Activated T-cell treated with anti-CD3 and anti-CD28 coated beads, Interleukin-2, amount 50 U/mL, for 48 hours (primary cell): ENCODE measurements at places on chromosomes 5 and 9.

DNA sequence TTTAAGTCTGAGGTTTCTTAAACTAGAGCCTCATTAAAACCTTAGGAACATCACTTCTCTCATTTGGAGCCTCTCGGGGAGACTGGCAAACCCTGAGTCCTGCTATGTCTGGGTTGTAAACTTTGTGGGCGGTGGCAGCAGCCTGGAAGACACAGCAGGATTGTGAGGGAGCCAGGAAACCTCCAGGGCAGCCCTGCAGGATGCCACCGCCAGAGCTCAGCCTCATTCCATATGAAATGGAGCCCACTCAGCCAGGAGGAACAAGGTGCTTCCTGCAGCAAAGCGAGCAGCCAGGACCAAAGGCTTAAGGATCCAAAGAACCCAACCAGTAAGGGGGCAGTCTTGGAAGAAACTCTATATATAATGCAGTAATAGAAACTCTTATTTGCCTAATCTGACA lies 37.9 kb upstream of the IDNK start:
- DNase-seq, result no peak

DNA sequence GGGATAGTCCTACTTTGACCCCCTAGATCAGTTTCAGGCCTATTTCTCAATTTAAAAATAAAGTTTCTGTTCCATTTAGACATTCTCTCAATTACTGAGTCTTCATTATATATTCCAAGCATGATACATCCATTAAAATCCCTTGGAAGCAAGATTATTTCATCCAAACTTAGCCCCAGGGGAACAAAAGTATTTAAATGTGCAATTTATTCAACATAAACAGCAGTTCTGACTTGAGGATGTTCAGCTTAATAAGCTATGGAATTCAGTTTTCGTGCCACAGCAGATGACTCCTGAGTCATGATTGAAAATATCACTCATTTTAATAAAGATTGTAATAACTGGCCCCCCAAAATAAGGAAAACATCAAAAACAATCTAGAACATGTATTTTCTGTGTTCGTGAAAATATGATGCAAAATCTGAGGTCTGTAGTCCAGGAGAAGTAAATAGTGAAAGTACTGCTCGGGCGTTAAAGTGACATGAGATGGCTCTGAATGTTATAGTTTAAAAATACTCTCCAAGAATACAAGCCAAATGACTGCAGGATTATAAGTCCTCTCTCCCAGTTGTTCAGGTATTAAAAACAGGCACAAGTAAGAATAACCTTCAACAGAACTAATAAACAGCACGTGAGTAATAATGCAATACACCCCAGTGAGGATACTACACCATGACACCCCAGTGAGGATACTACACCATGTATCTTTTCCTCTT lies 67.1 kb downstream of the RETREG1 start:
- no peak for DNase-seq

- no peak for DNase-seq
Observed at GRCh38 chr9:129557192-129558036, 63.5 kb downstream of the C9orf50 start.

DNA sequence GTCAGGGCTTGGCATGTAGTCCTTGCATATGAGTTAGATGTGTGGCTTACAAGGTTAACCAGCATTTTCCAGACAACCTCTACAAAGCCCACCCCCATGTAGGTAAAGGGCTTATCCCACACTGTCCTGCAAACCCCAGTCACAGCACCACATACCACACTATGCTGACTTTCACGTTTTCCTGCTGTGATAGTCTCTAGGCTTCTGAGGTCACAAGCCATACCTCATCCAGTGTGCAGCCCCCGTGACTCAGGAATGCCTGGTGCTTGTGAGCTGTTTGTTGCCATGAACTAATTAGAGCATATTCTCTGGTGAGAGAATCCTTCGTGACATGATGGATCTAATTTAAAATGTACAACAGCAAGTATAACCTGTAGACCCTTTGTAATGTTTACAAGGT lies 50.8 kb downstream of the ERAP1 start:
- DNase-seq, result no peak

DNA sequence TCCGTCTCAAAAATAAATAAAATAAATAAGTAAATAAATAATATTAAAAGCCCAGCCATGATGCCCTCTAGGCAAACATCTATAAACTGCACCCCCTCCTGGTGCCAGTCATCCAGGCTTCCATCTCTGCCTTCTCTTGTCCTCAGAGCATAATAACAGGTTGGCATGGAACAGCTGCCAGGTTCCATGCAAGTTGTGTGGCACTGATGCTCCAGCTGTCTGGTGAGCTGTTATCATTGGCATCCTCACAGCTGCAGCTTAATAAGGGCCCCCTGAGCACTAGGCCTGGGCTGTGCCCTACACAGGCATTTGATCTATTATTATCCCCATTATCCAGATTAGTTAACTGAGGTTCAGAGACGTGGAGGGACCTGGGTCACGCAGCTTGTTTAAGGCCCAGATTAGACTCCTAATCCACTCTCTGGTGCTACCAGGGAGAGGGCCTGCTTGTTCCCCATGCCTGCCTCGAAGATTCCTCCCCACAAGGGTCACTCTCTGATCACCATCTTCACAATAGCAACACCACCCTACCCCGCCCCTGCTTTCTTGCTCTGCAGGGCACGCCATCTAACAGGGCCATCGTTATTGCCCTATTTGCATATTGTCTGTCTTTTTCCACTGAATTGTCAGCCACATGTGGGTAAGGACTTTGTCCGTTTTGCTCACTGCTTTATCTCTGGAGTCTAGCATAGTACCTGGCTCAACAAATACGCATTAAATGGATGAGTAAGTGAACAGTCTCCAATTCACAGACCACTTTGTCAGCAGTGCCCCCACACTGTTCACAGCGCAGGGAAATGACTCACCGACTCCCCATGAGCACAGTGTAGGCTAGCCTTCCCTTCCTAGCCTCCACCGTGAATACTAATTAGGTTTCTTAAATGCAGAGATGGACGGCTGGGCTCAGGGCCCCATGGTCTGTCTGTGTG lies 1.5 kb upstream of the DNM1 start:
- no peak for DNase-seq

DNA sequence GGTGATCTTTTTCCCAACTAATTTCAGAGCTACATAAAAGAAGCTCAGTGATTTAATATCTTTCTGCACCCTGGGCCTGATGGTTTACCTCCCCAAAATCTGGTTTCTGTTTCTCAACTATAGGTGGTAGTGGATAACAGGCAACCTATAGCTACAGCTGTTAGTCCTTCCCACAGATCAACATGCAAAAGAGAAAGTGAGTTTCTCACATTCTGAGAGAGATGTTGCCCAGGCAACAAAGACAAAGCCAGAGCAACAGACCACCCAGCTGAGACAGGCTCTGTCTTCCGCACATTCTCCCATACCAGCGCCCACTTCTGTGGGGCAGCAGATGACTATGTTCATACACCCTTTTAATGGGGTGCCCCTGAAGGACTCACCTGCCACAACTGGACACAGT lies 40.7 kb upstream of the PPP2R2B start:
- DNase-seq, result no peak

- no peak for DNase-seq
Observed at GRCh38 chr5:35205606-35206005, 24.7 kb downstream of the PRLR start.

- no peak for DNase-seq
Observed at GRCh38 chr5:169161022-169161680, 139.8 kb downstream of the SLIT3 start.

DNA sequence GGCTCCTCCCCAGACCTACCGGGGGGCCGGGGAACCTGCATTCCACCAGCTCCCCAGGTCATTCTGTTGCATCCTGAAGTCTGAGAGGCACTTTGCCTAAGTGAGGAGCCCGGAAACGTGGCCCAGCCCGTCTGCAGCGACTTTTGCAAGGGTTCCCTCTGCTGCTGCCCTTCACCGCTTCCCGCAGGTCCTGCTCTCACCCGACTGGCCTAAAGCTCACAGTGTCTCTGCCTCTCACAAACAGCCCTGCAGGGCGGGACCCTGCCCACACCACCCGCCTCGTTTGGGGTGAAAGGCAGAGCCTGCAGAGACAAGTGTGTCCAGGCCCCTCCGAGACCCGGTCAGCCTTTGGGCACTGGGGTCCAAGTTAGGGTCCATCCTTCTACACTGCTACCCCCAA lies 9.5 kb upstream of the WDR5 start:
- DNase-seq, result no peak

DNA sequence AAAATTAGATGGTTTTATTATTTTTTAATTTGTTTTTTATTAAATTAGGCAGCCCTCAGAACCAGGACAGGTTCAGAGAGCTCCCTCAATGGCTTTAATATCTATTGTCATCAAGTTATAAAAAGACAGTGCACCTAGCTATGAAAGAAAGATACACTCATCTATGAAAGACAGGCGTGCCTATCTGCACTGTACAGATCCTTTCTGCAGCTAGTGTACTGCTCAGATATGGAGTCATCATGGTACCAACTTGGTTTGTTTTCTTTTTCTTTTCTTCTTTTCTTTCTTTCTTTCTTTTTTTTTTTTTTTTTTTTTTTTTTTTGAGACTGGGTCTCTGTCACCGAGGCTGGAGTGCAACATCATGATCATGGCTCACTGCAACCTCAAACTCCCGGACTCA lies 54.8 kb upstream of the GPBP1 start:
- no peak for DNase-seq

DNA sequence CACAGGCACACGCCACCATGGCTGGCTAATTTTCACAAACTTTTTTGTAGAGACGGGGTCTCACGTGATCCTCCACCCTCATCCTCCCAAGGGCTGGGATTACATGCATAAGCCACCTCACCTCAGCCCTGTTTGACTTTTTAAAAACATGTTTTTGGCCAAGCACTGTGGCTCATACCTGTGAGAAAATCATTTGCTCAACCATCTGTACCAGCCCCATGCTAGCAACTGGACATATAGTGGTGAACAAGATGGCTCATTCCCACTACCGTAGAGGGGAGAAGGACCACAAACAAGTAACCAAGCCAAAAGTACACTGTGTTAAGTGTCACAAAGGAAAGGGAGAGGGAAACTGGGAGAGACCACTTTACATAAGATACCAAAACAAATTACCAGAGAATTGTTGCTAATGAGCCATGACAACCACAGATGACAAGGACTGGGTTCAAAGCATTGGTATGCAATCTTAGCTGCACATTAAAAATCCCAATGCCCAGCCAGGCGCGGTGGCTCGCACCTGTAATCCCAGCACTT lies 19.2 kb downstream of the PPP2CA start:
- no peak for DNase-seq

- no peak for DNase-seq
Observed at GRCh38 chr5:81286059-81286617, 15.2 kb upstream of the ZCCHC9 start.

- DNase-seq, result no peak
Observed at GRCh38 chr5:56638061-56638621, 177.2 kb upstream of the MAP3K1 start.

DNA sequence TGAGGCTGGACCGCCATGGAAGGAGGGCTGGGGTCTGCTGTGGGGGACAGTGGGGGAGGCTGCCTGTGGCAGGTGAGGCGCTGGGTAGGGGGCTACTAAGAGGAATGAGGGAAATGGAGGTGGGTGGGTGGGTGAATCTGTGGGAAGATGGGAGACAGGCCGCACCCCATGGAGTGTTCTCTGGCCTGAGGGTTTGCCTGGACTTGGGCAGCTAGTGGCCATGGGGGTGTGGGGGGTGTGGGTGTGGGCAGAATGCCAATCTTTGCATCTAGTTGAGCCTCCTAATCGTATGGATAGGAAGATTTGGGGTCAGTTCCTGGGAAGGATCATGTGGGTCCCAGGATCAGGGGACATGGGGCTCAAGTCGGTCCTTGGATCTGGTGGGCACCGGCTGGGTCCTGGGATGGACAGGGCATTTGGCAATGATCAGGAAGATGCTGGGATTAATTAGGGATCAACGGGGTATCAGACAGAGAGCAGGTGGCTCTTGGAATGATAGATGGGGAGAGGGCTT lies 518 bp downstream of the ZDHHC12 start:
- no peak for DNase-seq

DNA sequence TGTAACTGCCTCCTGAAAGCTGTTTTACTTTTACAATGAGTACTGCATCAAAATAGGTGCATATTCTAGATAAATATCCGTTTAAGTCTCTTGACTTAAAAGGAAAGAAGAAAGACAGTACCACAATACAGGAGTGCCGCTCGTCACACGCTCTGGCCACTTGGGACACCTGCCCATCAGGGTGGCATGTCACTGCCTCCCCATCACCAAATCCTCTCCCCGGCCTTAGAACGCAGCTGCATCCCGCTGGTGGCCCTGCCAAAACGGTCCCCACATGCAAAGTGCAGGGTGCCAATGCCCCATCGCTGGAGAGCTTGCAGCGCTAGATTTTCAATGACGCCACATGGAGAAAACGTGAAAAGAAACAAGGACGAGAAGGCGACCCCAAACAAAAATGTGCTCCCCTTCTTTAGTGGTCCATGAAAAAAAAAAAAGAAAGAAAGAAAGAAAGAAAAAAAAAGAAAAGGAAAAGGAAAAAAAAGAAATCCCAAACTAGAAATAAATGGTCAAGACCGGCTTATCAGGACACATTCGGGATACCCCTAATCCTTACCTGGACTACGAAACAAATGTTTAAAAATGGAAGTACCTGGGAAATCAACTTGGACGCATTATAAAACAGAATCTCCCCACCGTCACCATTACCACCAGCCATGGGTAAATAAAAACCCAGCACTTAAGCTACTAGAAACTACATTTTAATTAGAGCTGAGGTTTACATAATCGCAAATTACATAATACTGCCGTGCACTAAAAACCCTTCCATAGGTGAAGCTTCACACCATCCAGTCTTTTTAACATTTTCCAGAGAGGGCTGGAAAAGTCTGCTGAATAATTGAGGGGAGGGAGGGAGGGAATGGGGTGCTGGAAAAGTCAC lies 1.0 kb downstream of the ANKH start:
- DNase-seq, result peak; percentile 37

DNA sequence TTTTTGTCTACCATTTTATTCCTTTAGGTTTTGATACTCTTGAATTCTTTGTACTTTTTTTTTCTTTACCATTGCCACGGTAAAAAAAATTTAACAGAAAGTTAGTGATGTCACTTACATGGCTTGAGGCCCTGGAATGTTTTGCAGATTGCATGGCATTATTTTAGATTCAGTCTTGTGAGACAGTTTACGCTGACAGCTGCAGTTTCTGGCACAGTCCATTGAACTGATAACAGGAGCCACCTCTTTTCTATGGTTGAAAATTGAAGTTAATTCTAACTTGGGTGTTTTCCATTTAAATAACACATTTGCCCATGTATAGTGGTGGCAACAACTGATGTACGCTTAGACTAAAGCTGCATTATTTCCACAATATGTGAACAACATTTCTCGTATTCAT lies 1028.5 kb downstream of the CDH18 start:
- DNase-seq, result no peak

- no peak for DNase-seq
Observed at GRCh38 chr5:117497601-117498000, 923.0 kb upstream of the SEMA6A start.

DNA sequence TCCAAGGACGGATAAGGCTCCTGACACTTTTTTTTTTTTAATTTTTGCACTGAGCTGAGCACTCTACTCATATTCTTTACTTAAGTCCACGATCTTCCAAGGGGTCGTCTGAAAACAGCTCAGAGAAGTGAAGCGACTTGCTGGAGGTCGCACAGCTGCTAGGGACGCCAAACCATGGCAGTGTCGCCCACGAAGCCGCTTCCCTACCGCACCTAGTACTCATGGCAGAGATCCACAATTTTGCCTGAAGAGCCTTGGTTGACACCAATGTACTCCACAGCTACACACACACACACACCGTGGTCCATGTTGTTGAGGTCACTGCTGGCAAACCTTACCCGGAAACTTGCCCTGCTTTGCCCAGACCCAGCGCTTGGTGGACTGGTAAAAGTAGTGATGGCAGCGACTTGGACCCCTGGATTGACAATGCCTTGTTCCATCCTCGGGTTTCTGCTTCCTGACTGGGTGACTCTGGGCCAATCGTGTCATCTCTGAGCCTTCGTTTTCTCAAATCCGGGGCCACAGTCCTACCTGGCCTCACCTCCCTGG lies 521 bp upstream of the SLIT3 start:
- DNase-seq, result no peak
